Neuronal stem cell (in vitro differentiated cells): ENCODE measurements at places on chromosomes 7 and 10.

- DNase-seq, result no peak
Observed at GRCh38 chr7:114922652-114923402, 933 bp downstream of the MDFIC start.

- no peak for DNase-seq
Observed at GRCh38 chr7:105990141-105990540, 27.1 kb downstream of the CDHR3 start.

GRCh38 chr7:87933953-87934698, at the start of gene ADAM22:
TSS of gene ADAM22 (plus strand) at chr7:87934251. CDS start at chr7:87934466, 215 bp downstream.
- DNase-seq, result peak; percentile 87

GRCh38 chr7:143248761-143249354, 14.4 kb upstream of the GSTK1 start:
- no peak for DNase-seq

DNA sequence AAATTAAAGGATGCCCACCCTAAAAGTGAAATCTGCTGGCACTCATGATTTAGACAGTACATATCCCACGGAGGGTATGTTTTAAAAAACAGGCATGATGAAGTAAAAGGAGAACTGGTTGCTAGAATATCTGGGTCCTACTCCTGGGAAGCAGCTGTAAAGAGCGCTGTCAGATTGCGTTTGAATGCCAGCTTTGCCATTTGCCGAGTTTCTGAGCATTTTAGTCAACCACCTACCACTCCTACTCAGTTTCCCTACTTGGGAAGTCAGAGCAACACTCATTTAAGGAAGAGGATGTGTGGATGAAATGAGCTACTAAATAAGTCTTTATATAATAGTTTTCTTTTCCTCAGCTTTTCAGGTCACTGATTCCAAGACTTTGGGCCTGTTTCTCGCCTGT, 1.1 kb upstream of the UMAD1 start:
- DNase-seq, result no peak
